Renal cortex interstitium (tissue), 15 donors: ENCODE measurements at places on chromosomes 6 and 20. TPM values are rescaled to one million over a fixed set of nuclear protein-coding genes. Genes with fewer than 3 reads are reported as not detected.
A peak's percentile ranks its signal among the peaks of the same experiment; 100 is the strongest.

- no peak for DNase-seq
These were observed 41.6 kb downstream of the FLRT3 start for GRCh38 chr20:14295770-14296309.

The CFAP206 gene
- 3.2 TPM for polyA plus RNA-seq

The VSX1 gene
- polyA plus RNA-seq, result not detected

DNA sequence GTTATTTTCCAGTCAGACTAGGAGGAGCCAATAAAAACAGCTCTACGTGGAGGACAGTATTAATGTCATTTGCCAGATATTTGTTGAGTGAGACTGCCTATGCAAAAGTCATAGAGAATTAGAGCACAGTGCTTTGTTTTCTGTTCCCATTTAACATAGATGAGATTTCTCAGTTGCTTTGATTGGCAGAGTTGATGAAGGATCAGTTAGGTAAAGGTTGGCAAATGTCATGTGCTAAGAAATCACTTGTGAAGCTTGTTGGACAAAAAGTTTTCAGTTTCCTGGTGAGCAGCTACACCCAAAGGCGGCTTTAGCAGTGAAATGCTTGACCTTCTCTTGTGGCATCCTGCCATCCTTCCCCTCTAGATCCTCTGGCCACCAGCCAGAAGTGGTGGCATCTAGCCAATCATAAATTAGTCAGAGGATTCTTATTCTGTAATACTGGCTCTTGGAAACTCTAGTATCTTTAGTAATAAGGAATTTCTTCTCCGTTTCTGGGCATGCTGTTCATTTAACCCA is 37.0 kb downstream of the BCKDHB start:
- DNase-seq, result no peak

DNA sequence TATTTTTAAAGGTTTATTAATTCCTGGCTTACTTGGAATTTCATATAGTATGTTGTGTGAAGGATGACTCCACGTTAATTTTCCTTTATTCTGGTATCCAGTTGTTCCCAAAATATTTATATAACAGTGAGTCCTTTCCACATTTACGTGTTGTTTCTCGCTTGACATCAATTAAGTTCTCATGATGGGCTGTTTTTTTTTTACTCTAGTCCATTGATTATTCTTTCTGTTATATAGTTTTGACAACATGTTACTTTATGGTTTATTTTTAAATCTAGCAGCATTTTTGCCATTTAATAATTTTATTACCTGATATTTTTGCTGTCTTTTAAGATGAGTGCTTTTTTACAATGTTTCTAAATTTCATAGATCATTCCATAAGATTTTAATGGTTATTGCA is 6.7 kb downstream of the TRIM40 start:
- no peak for DNase-seq

The CRISP3 gene
- polyA plus RNA-seq, result 0.37 TPM

DNA sequence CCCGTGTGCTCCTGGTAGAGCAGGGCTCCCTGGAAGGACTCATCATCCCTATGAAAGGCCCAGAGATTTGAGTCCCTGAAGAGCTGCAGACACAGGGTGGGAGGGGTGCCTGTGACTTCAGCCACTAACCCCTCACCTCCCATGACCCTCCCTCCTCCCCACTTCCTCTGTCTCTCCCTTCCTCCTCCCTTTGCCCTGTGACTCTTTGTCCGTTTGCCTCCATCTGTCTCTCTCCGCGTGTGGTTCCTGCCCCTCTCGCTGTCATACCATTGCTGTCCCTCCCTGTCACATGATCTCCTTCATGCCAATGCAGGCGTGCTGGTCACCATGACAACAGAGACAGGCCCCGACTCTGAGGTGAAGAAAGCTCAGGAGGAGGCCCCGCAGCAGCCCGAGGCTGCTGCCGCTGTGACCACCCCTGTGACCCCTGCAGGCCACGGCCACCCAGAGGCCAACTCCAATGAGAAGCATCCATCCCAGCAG is 19.0 kb downstream of the EPB41L1 start:
- DNase-seq, result peak; percentile 78

GRCh38 chr6:13446381-13446780 is 41.0 kb downstream of the GFOD1 start:
- DNase-seq, result no peak

The GGTLC1 gene
- polyA plus RNA-seq, result not detected

DNA sequence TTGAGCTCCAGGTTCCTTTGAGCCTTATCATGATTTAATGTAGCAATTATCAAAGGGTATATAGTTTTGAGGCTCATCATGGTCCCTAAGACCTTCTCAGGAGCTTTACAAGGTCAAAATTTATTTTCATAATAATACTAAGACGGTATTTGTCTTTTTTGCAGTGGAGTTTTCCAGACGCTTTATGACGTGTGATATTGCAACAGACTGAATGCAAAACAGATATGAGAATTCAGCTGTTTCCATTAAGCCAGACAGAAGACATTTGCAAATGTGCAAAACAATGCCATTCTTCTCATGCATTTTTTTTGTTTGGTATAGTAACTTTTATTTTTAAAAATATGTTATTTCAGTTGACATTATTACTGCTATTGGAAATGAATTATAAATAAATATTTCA is 24.7 kb upstream of the CNKSR3 start:
- no peak for DNase-seq

The DLL1 gene
- polyA plus RNA-seq, result 8.2 TPM
